ENCODE measurements at places on chromosomes 2 and 18.

DNA sequence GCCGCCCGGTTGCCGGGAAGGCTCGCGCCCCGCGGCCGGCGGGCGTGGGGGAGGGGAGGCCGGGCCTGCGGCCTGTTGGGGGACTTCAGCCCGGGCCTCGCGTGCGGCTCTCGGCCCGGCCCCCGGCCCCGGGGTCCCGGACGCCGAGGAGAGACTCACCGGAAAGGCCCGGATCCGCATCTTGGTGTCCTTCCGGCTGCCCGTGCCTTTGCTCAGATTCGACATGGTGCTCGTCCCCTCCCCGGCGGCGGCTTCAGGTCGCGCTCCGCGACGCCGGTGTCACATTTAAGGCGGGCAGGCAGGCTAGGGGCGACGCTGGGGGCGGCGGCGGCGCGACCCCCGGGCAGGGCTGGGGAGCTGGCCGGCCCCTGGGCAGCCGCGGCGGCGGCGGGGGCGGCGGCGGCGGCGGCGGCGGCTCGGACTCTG, 365 bp downstream of the CUL3 start:
- DNase-seq = peak; percentile 26

DNA sequence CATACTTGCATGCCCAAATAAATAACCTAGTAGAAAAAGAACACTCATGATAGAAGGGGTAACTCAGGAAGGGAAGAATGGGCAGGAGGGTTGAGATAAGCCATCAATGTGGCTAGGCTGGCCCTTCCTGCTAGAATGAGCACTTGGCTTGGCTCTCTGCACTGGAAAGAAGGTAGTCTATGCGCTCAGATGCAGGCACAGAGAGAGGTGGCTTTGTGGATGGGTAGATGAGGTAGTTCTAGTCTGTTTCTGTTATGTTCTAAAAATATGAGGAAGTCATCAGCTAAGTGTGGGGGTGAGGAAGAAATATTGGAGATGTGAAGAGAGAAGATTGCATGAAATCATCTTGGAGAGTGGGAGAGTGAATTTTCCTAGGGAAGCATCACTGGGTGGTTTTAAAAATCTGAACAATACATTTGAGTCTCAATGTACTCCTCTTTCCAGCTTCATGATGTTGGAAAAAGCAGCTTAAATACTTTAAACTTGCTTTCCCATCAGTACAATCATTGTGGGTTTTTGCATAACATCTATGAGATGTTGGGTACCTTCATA, 357.1 kb downstream of the CNTNAP5 start:
- no peak for DNase-seq

- DNase-seq = no peak
These were observed 57.1 kb upstream of the RNF152 start for GRCh38 chr18:61949946-61950345.

- no peak for DNase-seq
These were observed 171.2 kb downstream of the HAUS1 start for GRCh38 chr18:46275370-46275769.

- no peak for DNase-seq
These were observed 5.5 kb upstream of the CXXC1 start for GRCh38 chr18:50293039-50293438.

DNA sequence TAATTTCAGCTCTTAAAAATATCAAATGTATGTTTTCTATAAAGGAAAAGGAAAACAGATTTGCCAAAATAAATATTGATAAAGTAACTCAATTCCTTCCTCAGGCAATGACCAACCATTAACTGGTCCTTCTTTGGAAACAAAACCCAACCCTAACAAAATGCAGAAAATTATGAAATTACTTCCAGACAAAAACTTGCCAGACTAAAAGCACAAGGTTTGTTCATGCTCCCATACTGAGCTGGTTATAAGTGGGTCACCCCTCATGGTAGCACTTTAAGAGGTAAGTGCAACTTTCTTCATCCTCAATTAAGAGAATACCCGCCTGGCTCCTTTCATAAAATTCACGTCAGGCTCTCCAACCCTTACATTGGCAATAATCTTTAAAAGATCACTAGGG, 31.1 kb upstream of the TTC32 start:
- DNase-seq = no peak

GRCh38 chr18:67513280-67513679, 3.2 kb downstream of the DSEL start:
- no peak for DNase-seq

- no peak for DNase-seq
These were observed 12.7 kb downstream of the KCNF1 start for GRCh38 chr2:10924441-10924840.

DNA sequence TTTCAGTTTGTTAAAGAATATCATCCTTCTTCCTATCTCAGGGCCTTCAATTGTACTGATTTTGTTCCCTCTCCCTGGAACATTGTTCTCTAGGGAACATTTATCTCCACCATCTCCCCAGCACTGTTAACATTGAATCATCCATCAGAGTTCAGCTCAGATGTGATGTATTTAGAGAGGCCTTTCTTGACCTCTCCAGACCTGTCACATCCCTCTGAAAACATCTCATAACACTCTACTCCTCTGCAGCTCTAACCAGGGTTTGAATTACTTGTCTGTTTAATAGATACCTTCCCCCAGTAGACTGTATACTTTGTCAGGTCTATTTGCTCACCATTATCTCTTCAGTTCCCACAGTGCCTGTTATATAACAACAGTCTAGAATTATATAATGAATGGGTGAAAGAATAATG, 98.6 kb downstream of the GALNT1 start:
- no peak for DNase-seq

GRCh38 chr18:8601277-8602032, 7.8 kb upstream of the RAB12 start:
- DNase-seq = no peak

- no peak for DNase-seq
These were observed 32.1 kb upstream of the SLC66A3 start for GRCh38 chr2:11123001-11123809.

- DNase-seq = no peak
These were observed 227.6 kb upstream of the SMAD7 start for GRCh38 chr18:49178321-49178720.

DNA sequence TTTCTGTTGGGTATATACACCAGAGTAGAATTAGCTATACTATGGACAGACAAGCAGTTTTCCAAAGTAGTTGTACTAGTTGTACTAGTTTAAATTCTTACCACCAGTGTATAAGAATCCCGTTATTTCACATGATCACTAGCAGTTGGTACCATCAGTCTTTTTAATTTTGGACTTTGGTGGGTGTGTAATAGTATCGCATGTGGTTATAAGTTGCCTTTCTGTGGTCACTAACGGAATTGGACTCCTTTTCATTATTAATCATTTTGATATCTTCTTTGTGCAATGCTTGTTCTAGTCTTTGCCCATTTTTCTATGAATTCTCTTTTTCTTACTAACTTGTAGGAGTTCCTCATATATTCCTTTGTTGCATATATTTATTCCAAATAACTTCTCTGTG, 89.8 kb downstream of the ASXL2 start:
- no peak for DNase-seq

GRCh38 chr2:164523009-164523408, 98.3 kb downstream of the GRB14 start:
- no peak for DNase-seq

DNA sequence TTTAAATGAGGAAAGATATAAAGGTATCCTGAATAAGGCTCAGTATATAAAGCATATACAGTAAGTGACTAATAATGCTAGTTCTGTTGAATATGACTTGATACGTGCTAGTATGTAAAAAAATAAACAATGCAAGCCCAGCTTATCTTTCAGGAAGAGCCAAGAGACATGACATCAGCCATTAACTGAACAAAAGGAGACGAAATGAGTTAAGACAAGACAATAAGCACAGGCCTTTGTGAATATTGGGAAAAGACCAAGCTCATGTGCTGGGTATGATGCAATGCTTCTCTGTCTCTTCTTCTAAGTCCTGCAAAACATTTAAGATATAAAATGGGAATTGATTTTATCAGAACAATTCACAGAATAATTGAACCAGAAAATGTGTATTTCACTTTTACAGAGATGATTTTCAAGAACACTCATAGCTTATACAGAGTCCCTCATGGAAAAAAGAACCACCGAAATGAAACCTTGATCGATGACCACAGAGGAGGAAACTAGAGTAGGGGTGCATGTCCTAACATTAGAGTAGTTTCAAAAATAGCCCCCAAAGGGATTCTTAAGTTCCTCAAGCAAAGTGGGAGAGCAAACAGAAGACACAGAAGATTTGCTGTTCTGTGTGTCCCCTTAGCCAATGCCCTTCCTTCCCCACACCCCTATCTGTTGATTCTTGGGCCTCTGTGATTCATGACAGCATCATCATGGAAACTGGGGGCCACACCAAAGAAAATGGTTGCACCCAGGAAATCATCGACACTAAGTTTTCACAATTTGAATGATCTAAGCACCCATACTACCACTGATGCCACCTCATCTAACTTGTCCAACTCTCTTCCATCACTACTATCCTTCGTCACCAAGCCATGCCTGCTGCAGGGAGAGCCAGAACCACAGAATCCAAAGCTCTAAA, 68.0 kb upstream of the CRIM1 start:
- DNase-seq = no peak

Measured in NCI-H187 (cell line).